ENCODE measurements at places on chromosomes 6 and 20.

DNA sequence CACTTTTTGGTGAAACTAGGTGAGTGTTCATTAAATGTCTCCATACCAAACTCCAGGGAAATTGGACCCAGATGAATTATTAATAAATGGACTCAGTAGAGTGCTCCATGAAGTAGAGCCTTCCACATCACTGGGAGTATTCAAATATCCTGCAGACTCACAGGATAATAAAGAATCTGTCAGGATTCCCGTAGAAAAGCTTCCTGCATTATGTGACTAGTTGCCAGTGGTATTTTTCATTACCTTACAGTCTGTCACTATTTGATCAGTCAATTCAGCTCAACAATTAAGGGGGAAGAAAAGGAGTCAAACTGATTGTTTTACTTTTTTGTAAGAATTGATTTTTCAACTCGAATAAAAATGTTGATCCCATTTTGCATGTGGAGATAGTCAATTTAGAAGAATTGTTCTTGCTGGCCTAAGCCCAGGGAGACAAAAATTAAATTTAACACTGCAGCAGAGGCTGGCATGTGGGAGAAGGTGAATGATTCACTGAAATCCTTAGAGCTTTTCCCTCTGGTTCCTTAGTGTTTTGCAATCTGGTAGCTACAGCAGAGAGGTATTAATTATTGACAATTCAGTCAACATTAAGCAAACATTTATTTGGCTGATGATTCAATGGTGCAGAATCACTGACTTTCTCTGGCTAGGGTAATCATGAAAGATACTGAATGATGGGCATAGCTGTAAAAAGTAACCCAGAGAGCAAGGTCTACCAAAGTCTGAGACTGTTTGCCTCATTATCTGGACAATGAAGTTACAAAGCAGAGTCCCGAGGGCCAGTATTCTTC, 442.4 kb downstream of the CD83 start:
- DNase-seq, result no peak

GRCh38 chr6:170135821-170136471, 154.9 kb downstream of the DLL1 start:
- DNase-seq, result no peak

- DNase-seq, result no peak
Observed at GRCh38 chr6:48388044-48388443, 277.0 kb upstream of the PTCHD4 start.

GRCh38 chr6:7912736-7913517, 2.3 kb upstream of the TXNDC5 start:
- no peak for DNase-seq

GRCh38 chr6:110359556-110359955, 1.4 kb upstream of the METTL24 start:
- DNase-seq, result no peak

- peak; percentile 30 for DNase-seq
Observed at GRCh38 chr20:57657535-57658446, 37.6 kb upstream of the ZBP1 start.

DNA sequence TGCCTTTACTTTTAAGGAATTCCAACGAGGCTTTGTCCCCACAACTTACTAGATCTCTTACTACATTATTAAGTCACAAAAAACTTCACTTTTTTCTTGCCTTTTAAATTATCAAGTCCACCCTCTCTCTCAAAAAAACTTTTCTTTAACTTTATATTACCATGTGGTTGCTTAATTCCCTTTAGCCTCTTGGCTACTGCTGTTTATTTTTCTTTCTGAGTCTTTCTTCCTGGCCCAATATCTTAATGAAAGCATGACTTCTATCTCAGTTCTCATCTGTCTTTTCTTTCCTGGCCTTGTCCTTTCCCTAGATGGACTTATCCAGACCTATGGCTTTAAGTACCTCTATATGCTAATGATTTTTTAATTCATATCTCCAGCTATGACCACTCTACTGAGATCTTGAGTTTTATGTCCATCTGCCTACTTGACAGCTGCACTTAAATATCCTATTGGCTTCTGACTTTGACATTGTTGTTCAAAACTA, 710.5 kb downstream of the RFPL4B start:
- no peak for DNase-seq

- no peak for DNase-seq
Observed at GRCh38 chr6:7166410-7167293, 58.9 kb downstream of the RREB1 start.

- no peak for DNase-seq
Observed at GRCh38 chr6:16819752-16820151, 58.5 kb upstream of the ATXN1 start.

- DNase-seq, result no peak
Observed at GRCh38 chr6:10409731-10410206, 5.1 kb downstream of the TFAP2A start.

DNA sequence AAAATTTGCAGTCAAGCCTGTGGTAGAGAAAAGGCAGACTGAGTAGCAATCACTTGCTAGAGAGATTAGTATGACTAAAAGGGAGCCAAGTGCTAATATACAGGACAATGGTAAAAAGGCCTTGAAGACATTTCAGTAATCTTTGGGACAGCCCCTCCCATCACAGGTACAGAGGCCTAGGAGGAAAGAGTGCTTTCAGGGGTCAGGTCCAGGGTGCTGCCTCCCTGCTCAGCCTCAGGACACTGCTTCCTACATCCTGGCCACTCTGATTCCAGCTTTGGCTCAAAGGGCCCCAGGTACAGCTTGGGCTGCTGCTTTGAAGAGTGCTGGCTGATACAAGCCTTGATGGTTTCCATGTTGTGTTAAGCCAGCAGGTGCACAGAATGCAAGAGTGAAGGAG, 543.5 kb downstream of the MMUT start:
- DNase-seq, result no peak

- DNase-seq, result no peak
Observed at GRCh38 chr20:15902493-15902892, 670.8 kb downstream of the KIF16B start.

DNA sequence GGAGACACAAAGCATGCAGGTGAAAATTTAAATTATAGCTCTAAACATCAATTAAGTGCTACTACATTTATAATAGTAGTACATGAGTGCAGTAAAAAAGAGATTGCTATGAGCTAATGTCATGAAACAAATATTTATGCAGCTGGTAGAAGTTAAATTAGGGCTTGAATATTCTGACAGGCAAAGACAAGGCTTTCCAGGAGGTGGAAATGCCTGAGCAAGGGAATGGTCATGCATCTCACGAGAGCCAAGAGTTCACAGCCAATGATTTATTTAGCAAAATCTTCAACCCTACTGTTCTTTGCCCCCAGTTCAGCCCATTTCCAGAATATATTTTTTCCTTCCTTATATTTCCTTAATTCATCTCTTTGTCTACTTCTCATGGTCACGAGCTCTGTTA, 128.9 kb downstream of the HIVEP2 start:
- DNase-seq, result no peak

GRCh38 chr20:43937591-43937990, 22.9 kb downstream of the TOX2 start:
- DNase-seq, result no peak

DNA sequence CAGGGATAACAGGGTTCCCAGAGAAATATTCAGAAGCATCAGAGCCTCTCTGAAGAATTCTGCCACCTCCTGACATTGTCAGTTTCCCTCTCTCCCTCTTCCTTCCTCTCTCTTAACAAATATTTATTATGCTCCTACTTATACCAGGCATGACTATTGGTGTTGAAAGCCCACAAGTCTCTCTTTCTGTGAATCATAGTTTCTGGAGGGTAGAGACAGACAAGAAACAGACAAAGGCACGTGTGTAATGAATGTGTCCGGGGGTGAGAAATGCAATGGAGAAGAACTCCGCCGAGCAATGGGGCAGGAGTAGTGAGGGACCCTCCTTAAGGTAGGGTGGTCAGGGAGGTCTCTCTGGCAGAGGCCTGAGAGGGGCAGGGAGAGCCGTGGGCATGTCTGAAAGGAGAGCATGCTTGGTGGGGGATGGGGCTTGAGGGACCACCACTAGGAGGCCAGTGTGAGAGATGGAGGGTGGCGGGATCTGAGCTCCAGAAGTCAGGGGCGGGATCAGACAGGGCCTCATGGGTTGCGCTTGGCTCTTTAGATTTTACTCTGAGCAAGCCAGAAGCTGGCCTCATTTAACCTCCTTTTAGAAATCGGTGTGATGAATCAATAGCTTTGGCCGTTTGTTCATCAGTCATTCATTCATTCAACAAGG, 57.3 kb downstream of the EYA2 start:
- DNase-seq, result no peak

DNA sequence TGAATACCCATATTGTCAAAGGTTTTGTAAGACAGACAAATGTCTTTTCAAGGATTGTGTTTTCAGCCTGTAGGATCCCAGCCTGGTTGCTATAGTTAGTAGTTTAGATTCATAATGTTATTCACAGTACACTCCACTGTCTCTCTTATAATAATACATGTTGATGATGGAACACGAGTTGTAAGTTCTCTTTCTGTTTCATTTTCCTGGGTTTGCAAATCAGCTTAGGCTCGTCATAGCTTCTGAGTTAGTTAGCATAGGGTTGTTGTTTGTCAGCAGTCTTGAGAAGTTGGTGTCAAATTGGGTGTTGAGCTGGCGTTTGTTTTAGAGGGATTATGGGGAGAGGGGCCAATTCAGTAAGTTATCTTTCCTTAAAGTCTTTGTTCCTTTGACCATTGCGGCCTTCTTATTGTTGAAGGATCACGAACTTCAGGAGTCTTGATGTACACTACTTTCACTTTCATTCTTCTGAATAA, 45.8 kb downstream of the QKI start:
- no peak for DNase-seq

- DNase-seq, result no peak
Observed at GRCh38 chr6:167965592-167966539, 31.6 kb upstream of the KIF25 start.

DNA sequence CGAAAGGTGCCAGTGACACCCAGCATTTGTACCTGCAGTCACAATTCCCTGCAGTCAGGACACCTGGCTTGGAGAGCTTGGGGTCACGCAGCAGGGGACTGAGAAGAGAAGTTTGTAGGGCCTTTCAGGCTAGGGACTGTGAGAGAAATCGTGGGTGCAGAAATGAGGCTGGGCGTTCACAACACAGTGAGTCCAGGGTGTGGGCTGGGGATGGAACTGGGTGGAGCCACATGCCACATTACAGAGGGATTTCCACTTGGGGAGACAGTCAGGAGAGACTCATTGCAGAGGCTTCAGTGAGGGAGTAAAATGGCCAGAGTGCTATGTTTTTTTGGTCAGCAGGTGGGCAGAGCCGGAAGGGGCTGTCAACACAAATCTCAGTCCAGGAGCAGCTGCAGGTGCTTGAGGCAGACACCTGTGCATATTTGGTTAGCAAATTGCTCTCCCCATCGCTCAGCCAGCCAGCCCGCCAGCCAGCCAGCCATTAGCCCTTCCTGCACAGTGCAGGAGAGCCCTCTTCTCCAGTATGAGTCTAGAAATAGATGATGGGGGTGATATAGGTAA, 7.4 kb downstream of the ITPR3 start:
- no peak for DNase-seq

DNA sequence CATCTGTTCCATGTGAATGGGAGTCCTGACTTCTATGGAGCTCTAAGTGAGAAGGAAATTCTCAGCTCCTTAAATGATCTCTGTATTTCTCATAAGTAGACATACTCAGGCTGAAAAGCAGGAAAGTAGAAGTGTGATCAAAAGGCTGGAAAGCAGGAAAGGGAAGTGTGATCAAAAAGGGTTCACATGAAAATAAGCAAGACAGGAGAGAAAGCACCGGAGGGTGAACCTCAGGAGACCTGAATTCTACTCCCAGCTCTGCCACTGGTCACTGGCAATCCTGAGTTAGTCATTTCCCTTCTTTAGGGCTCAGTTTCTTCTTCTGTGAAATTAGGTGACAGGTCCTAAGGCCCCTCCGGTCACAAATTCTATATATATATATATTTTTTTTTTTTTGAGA, 55.5 kb upstream of the TRERF1 start:
- no peak for DNase-seq

DNA sequence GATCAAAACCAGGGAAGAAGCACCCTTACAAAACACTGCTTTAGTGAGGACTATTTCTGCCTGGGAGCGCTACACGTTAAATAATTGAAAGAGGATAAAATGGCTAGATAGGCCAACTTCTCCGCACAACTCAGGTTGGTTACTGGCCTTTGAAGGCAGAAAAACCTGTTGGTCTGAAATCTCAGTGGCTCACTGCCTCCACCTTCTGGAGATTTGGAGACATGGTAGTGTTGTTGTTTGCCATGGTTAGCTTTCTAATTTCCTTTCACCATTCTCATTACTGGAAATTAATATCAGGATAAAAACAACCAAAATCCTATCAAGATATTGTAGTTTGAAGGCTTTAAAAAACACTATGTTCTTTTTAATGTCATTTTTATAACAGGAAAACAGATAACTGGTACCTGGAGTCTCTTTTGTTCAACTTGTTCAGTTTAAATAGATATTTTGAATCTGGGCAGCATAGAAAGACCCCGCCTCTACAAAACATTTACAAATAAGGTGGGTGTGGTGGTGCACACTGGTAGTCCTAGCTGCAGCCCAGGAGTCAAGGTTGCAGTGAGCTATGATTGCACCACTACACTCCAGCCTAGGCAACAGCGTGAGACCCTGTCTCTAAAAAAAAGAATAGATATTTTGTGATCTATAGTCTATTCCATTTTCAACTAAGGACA, 27.5 kb upstream of the BCLAF1 start:
- DNase-seq, result peak; percentile 9

GRCh38 chr6:49782725-49783124, 4.4 kb downstream of the PGK2 start:
- no peak for DNase-seq

DNA sequence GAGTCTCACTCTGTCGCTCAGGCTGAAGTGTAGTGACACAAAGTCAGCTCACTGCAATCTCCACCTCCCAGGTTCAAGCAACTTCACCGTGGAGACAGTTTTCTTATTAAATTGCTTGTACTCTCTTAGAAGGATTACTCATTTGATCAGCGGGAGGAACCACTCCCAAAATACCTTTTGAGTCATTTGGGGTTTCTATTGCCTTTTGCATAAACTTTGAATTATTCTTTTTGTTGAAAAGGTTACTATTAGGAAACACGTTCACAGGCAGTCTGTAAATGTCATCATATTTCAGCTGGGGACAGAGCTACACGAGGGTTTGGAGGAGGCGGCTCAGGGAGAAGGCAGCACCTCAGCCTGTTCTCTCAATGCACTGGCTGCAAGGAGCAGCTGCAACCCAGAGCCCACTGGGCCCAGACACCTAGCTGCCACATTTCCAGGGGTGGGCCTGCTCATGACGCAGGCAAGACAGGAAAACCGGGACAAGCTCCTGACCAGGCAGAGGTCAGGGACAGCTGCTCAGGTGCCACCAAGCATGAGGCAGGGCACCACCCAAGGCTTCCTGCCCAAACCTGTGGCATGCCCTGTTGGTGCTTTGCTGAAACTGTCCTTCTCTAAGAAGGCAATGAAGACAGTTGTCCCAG, 205.9 kb downstream of the BMP7 start:
- no peak for DNase-seq

GRCh38 chr6:39929733-39930461, 4.4 kb downstream of the MOCS1 start:
- DNase-seq, result no peak
